ENCODE measurements at places on chromosomes 7 and 10.

DNA sequence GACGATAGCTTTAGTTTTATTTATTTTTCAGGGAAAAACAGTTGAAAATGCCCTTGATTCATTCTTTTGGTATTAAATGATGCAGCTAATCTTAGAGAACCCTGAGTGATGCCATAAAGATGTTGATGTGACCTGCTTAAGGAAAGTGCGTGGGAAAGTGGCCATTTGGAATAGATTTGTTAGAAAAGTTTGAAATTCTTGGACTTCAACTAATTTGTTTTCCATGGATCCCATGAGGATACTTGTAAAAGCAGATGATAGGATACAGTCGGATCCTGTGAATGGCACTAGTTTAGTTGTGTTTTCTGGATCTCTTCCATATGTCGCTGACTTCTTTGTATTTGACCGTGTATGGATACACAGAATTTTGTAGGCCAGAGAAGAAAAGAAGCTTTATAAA is 69.0 kb downstream of the SEPTIN7 start:
- DNase-seq, result no peak

- no peak for DNase-seq
Observed at GRCh38 chr10:60896033-60896432, 48.0 kb downstream of the RHOBTB1 start.

- DNase-seq, result no peak
Observed at GRCh38 chr10:24947304-24948097, 4.9 kb downstream of the PRTFDC1 start.

- DNase-seq, result no peak
Observed at GRCh38 chr7:32293833-32294232, 196.3 kb downstream of the LSM5 start.

- DNase-seq, result no peak
Observed at GRCh38 chr7:152556013-152556755, 119.8 kb downstream of the XRCC2 start.

DNA sequence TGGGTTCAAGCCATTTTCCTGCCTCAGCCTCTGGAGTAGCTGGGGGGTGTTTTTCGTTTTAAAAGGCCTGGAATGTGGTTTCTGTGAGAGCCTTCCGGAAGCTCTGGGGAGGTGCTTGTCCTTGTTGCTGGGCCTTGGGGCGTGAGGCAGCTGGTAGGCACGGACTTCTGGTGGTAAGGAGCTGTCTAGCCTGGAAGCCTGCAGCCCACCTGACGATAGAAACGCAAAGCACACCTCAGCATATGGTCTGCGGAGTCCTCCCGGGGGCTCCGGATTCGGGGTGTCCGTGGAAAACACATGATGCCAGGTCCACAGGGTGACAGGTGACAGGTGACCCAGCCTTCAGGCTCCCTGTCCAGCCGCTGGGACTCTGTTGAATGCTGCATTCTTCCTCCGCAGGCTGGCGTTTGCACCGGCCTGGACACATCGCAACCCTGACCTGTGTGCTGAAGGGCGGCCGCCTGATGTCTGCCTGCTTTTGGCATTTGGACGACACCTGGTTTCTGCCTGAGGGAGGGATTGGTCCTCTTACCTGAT is 37.3 kb downstream of the INPP5A start:
- DNase-seq, result no peak

- no peak for DNase-seq
Observed at GRCh38 chr10:63901881-63902280, 380.7 kb downstream of the REEP3 start.

DNA sequence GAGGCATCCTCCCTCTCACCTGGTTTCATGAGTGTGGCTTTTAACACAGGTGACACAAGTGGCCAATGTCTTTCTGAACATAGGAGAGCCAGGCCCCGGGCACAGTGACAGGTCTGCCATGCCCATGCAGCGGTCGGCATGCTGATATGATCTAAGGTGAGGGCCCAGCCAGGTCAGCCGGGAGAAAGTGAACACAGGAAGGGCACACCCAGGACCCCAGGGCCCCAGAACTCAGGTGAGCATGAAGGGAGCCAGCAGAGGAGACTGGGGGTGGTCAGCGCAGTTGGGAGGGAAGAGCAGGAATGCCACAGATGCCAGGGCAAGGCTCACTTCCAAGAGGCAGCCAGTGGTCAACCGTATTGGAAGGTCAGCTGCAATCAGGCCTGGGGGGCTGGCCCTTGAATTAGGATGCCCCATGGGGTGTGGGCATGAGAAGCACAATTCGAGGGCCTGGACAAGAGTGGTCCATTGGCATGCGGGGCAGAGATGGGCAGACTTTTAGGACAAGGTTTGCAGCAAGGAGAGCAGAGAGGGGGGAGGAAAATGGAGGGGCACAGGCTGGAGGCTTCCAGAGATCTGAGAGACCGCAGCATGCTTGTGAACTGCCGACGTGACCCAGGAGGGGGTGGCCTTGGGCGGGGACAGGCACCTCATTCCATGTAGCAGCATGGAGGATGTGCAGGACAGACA is 3.9 kb upstream of the INPP5A start:
- no peak for DNase-seq

DNA sequence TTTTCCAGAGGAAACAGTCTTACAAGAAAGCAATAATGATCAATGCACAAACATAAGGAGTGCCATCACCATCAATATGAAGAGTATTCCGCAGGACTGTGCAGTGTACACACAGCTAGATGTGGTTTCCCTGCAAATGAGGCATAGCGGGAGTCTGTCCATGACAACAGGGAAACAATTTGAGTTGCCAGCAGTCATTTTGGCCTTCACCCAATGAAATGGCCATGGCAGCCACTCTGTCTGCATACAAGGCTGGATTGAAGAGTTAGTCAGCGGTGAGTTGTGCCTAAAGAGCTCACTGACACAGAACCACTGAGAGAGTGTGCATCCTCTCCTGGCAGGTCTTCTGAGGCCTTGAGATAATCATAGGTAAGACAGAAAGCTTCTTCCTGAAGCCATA is 303.3 kb downstream of the IPMK start:
- no peak for DNase-seq

- DNase-seq, result no peak
Observed at GRCh38 chr10:49009199-49009979, 69.7 kb upstream of the LRRC18 start.

- DNase-seq, result no peak
Observed at GRCh38 chr7:12705878-12706277, 18.4 kb downstream of the ARL4A start.

- no peak for DNase-seq
Observed at GRCh38 chr10:104376784-104377300, 23.2 kb downstream of the CFAP58 start.

DNA sequence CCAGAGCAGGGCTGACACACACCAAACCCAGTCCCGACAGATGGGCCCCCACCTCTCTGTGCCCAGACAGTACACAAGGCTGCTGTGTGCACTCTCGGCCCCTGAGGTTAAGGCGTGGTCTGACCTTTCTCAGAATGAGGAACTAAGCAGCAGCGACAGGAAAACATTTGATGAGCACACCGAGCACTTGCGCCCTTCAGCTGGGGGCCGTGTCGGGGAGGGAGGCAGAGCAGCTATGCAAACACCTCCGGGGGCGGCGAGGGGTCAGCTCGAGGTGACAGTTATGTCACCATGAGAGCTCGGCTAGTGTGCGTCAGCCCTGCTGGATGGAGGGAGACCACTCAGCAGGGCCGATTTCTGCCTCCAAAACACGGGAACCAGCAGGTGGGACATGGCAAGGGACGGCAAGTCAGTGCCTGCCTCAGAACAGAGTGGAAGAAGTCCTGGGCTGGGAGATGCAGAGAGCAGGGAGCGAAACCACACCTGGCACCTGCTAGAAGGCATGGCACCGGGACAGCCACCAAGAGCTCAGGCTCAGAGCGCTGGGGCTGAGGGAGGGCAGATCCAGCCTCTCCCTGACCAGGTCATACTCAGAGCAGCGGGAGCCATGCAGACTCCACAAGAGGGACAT is 57.4 kb downstream of the CHST15 start:
- no peak for DNase-seq

- DNase-seq, result no peak
Observed at GRCh38 chr10:81065474-81065873, 527.8 kb downstream of the SH2D4B start.

Measured in activated CD4-positive, CD25-positive, alpha-beta regulatory T cell treated with anti-CD3 and anti-CD28 coated beads, Interleukin-2, amount 50 U/mL, for 16 hours (primary cell).